ENCODE measurements at places on chromosomes 7 and 10.
A peak's percentile ranks its signal among the peaks of the same experiment; 100 is the strongest.

GRCh38 chr10:69375307-69376151 is 41.2 kb downstream of the TACR2 start:
- DNase-seq, result no peak

DNA sequence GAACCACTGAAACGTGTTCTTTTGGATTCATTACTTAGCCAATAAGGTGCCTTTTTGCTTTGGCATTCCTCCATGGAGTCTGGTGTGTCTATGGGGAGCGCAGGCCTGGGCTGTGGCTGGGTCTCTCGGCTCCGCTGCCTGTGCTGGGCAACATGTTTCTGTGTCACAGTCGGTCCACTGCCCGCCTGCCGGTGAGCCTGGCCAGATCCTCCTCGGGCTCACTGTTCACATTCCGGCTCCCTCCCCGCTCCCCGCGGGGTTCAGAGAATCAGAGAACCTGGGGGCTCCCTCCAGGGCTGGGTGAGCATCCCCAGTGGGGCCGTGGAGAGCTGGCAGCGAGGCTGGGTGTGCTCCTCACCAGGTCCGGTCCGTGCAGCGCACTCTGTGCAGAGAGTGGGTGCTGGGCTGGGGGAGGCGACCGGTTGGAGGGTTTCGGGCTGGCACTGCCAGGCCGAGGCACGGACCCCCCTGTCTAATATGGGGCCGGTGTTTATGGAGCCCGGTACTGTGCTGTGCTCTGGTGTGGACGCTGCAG is 70.4 kb downstream of the INPP5A start:
- DNase-seq, result no peak

DNA sequence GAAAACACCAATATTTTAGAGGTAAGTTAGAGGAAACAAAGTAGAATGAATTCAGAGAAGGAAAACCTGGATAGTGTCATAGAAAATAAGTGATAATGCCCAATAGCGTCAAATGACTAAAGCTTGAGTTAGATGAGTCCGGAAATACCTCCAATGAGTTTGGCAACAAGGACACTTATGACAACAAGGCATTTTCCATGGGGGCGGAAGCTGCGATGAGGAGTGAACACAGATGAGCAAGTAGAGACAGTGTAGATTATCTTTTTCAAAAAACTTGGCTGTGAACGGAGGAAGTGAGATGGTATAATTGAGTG is 383 bp upstream of the R3HCC1L start:
- DNase-seq, result no peak

- DNase-seq, result no peak
Measured at GRCh38 chr7:113608782-113609181, 310.0 kb downstream of the PPP1R3A start.

- peak; percentile 16 for DNase-seq
Measured at GRCh38 chr7:83908526-83908925, 259.6 kb upstream of the SEMA3E start.

- DNase-seq, result no peak
Measured at GRCh38 chr10:865924-866576, 65.5 kb downstream of the LARP4B start.

DNA sequence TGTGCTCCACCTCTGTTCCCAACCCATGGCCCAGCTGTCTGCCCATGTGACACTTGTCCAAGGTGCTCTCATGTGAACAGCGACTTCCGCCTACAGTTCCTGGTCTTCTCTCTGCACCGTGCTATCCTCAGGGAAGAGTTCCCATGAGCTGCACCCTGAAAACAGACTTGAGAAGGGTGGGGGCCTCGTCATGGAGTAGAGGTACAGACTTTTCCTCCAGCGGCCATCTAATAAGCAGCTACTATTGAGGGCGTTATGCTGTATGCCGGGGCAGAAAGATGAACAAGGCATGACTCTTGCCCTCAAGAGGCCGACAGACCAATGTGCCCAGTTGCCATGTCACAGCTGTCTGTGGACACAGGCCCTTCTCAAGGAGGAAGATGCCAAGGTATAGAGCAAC is 25.4 kb upstream of the LYZL1 start:
- DNase-seq, result no peak

Data from hematopoietic multipotent progenitor cell treated with erythropoietin and hydrocortisone succinate and interleukin-3 and kit ligand, for 6 days (in vitro differentiated cells).